NCI-H1105 treated with DMSO at 0.1 percent for 48 hours (cell line): ENCODE measurements at places on chromosomes 11 and 22.

GRCh38 chr11:12430351-12430750, 53.0 kb downstream of the PARVA start:
- no peak for DNase-seq

- no peak for DNase-seq
Measured at GRCh38 chr11:66172146-66172545, 96.3 kb upstream of the RAB1B start.

- DNase-seq: no peak
Measured at GRCh38 chr22:47072642-47072967, 310.2 kb downstream of the TBC1D22A start.

- DNase-seq: no peak
Measured at GRCh38 chr11:95512177-95512576, 277.4 kb downstream of the FAM76B start.

- no peak for DNase-seq
Measured at GRCh38 chr11:131987703-131988102, 617.3 kb downstream of the NTM start.

- DNase-seq: no peak
Measured at GRCh38 chr22:17172029-17172833, 13.2 kb upstream of the HDHD5 start.

DNA sequence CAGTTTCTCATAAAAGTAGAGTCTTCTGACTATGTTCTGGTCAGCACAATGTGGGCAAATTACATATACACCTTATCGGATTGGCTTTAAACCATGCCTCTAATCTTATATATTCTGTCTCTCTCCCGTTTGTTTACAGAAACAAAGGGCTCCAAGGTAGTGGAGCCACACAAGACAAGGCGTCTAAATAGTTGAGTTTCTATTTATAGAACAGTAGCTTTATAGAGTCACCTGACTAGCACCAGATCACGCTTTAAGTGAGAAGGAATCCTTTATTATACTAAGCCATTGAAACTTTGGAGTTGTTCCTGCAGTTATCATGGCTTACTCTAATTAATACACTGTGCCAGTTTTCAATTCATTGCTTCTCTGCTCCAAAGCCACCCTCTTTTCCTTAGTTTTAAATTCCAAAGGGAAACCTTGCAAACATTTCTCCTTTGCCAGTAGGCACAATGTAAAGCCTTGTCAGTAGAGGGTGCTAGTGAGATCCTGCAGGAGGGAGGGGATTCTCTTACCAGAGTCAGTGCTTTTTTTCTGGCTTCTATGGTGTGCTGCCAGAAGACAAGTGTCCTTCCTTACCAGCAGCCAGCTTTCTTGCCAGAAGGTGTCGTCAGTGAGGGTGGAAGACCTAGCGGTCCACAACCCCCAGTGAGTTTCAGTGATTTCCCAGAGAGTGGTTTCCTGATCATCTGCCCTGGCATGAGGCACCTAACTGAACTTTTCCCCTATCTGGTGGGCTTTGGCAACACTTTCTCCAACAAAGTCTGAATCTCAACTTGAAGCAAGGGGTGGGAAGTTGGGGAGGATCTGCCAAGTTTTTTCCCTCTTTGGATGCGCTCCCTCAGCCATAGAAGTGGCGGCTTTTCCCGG, 71.7 kb downstream of the RAB38 start:
- DNase-seq: peak; percentile 26

GRCh38 chr22:25509374-25509791, 55.1 kb upstream of the GRK3 start:
- no peak for DNase-seq

DNA sequence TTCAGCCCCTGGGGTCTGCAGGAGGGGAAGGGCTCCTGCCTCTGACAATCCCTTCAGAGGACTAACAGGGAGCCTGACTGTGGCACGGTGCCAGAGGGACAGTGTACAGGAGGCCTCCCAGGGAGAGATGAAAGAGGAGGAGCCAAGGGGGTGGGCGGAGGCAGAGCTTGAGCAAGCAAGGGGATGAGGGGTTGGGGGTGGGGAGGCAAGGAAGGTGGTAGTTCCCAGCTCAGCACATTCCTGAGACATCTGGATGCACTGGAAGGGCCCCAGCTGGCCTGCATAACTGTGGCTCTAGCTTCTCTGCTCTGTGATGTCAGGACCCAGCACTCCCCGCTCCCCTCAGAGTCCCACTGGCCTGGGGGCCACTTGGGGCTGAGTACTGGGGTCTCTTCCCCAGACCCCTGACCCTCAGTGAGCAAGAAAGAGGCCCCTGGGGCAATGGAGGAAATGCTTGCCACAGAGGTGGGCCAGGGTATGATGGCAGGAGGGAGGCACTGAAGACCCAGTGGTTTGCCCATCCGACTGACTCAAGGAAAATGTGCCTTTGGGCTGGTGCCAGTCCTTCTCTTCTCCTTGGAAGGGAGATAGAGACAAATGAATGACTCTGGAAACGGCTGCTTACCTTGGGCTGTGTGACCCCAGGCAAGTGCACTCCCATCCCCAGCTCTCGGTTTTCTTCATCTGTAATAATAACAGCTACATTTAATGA, 13.3 kb downstream of the CREB3L1 start:
- DNase-seq: peak; percentile 3
